Keratinocyte (primary cell): ENCODE measurements at places on chromosomes 2 and 18. TPM values are rescaled to one million over a fixed set of nuclear protein-coding genes. Genes with fewer than 3 reads are reported as not detected.

- H3K4me3 ChIP-seq: no peak overlapping the region
- DNase-seq: no peak
- H3K27ac ChIP-seq: no peak overlapping the region
Measured at GRCh38 chr18:32714571-32715148, 58.2 kb downstream of the KLHL14 start.

DNA sequence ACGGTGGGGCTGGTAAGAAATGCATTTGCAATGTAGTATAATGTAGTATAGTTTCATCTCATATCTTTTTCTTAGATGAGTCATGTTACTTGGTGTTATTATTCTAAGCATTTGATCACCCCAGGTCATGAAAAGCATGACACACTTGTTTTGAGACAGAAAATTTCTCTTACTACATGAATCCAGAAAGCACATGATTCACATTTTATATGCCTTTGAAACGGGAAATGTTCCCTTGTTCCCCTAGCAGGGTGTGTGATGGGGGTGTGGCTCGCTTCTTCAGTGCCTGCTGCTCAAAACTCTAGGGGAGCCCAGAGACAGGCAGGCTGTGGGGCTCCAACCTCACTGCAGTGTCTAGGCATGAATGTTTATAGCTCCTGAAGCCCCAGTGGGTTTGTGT, 116.0 kb upstream of the RAB27B start:
- peak; percentile 55 for DNase-seq
- H3K27me3 ChIP-seq: no peaks in the 10 kb centered on the region
- H3K4me1 ChIP-seq: peaks cover 16% of the 10 kb centered on the region
- H3K27ac ChIP-seq: peak overlapping the region; percentile 78

GRCh38 chr18:62637807-62638687, 77.3 kb upstream of the PHLPP1 start:
- peaks cover 15% of the 10 kb centered on the region for H3K4me1 ChIP-seq
- peak; percentile 2 for DNase-seq
- no peaks in the 10 kb centered on the region for H3K27me3 ChIP-seq

- H3K27me3 ChIP-seq: no peaks in the 10 kb centered on the region
- H3K4me1 ChIP-seq: peaks cover 12% of the 10 kb centered on the region
- no peak overlapping the region for H3K27ac ChIP-seq
- H3K4me3 ChIP-seq: no peak overlapping the region
Measured at GRCh38 chr18:3889803-3890202, 439.8 kb downstream of the TGIF1 start.

DNA sequence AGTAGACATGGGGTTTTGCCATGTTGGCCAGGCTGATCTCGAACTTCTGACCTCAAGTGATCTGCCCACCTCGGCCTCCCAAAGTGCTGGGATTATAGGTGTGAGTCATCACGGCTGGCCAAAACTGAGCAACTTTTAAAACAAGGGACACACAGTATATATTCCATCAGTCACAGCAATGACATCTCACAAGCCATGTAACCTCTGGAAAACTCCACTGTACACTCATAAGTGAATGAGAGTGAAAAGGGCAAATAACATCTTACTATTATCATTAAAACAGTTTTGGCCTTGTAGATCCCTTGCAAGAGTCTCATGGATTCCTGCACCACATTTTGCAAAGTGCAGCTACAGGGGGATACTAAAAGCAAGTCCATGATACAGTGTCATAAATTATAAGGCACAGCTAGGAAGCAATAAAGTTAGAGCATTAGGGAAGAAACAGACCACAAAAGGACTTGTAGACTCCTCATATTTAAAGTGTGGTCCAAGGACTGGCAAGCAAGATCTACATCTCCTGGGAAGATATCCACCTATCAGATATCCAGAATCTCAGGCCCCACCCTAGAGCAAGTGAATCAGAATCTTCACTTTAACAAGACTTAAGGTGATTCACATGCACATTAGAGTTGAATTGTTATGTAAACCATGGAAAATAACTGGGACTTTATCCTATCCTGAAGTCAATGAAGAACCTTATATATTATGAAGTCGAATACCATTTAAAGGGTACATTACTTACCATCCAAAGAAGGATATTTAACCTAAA, 5.7 kb downstream of the SMC6 start:
- peaks cover 6% of the 10 kb centered on the region for H3K36me3 ChIP-seq
- DNase-seq: no peak
- peaks cover 9% of the 10 kb centered on the region for H3K4me1 ChIP-seq

DNA sequence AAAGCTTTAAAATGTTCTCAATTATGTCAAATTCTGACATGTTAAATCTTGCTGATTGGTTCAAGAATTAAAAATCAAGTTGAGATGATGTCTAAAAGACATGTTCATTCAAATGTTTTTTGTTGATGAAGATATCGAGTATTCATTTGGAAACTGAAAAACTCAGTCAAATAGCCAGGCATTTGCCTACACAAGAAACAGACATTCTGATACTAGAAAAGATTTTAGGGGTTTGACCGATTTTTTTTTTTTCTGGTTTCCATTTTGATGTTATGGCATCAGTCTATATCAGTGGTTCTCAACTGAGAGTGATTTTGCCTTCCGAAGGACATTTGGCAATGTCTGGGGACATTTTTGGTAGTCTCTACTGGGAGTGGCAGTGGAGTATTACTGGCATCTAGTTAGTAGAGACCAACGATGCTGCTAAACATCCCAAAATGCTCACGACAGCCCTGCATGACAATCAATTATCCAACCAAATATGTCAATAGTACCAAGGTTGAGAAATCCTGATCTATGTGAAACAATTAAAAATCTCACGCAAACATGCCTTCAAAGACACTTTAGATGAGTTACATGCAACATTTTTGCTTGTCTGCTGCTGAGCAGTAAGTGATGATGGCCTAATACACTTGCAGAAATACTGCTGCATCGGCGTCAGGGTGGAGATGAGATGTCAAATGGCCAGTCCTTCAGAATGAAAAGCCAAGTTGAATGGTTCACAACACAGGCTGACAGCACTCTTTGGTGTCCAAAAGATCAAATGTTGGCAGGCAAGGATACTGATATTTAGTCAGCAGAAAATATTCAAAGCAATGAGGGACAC, 12.5 kb downstream of the RASGRP3 start:
- H3K27ac ChIP-seq: no peak overlapping the region
- no peaks in the 10 kb centered on the region for H3K36me3 ChIP-seq
- no peak for DNase-seq
- no peak overlapping the region for H3K4me3 ChIP-seq

- no peak overlapping the region for H3K4me3 ChIP-seq
- H3K27ac ChIP-seq: no peak overlapping the region
- no peak for DNase-seq
- H3K36me3 ChIP-seq: no peaks in the 10 kb centered on the region
- no peaks in the 10 kb centered on the region for H3K27me3 ChIP-seq
- H3K4me1 ChIP-seq: peaks cover 5% of the 10 kb centered on the region
Measured at GRCh38 chr18:74840492-74841167, 243.0 kb downstream of the ZNF407 start.

The GAREM2 gene
- polyA plus RNA-seq: 0.03 to 0.17 TPM (median 0.06 TPM) in 3 replicates
